Mucosa of gallbladder (tissue), 1 donor: ENCODE measurements at places on chromosomes 13 and 19. TPM values are rescaled to one million over a fixed set of nuclear protein-coding genes. Genes with fewer than 3 reads are reported as not detected.

Gene CEACAM3
- 0.78 TPM for total RNA-seq

Gene CYP2A7
- total RNA-seq = 0.72 TPM

Gene SHANK1
- total RNA-seq = 1.1 TPM

- peak; percentile 82 for DNase-seq
These were observed 441 bp upstream of the ZNF559 start for GRCh38 chr19:9323557-9323918.

- DNase-seq = no peak
These were observed 189.5 kb upstream of the SLC10A2 start for GRCh38 chr13:103255587-103256301.

Gene CRB3
- 75.9 TPM for total RNA-seq

Gene GGN
- 1.8 TPM for total RNA-seq

GRCh38 chr19:13748169-13748828 is 16.0 kb upstream of the MRI1 start:
- DNase-seq = no peak

DNA sequence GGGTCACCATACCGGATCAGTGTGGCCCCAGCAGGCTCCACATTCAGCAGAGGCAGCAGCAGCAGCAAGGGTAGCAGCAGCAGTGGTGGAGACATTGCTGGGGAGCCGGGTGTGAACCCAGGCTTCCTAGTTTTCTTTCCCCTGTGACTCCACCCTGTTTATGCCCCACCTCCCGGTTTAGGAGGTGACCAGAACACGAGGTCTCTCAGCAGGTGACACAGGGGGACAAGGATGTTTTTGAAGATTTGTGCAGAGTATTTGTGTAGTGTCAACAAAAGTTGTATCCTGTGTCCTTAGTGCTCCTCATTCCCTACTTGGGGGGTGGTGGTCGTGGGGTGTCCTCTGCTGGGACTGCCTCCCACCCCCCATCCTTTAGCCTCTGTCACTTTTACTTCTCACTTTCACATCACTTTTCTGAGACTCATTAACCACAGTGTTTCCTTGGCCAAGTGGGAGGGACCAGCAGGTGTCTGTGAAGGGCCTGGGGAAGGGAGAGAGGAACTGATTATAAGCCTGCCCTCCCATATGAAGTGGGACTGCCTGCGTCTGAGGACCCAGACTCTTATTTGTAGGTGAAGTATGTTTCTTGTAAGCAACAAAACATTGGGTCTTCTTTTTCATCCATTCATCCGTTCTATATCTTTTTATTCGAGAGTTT is 15.6 kb upstream of the KCNC3 start:
- no peak for DNase-seq

- DNase-seq = peak; percentile 62
These were observed 175.4 kb upstream of the RFC3 start for GRCh38 chr13:33642374-33643065.

DNA sequence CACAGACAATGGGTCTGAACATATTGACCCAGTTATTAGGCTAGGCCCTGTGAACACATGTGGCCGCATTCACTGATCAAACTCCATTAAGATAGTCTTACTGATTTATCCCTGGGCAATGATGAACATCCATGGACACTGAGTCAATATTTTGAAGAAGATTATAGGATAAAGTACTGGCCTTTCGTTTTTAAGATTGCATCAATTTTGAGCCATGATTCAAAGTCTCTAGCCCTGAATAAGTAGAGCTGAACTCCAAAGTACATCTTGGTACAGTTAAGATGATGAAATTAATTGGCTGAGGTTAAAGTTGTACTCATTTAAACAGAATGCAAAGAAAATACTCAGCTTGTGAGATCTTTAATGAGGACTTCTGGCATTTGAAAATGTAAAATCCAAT is 1581.9 kb downstream of the EFNB2 start:
- no peak for DNase-seq

DNA sequence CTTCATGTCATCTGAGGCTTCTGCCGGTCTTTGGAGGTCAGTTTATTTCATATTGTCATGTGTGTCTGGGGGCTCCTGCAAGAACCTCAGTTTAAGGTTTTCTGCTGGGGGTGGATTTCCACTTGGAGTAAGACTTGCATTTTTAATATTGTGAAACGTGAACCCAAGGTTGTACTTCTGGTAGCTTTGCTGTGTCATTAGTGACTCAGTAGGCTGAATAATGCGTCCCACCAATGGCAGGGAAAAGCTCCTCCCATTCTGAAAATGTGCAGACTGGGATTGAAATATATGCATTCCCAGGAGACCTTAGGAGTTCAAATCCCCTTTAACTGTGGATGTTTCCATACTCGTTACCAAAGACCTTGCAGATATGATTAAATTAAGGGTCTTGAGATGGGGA is 46.2 kb downstream of the ING1 start:
- DNase-seq = no peak

Gene GARIN5A
- 5.0 TPM for total RNA-seq

DNA sequence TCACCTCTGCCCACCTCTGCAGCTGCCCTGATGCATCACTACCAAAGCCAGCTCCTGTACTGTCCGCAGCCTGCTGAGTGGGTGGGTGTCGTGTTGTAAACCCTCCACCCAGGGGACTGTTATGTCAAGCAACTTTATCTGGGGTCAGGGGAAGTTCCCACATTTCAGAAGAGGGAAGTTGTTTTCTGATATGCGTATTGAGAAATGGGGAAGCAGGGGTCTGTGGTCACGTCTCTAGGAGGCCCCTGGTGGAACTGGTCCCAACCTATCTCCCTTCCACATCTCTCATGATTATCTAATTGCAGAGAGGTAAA is 31.2 kb downstream of the CLEC17A start:
- no peak for DNase-seq

GRCh38 chr13:42047561-42048341 is 697 bp upstream of the DGKH start:
- peak; percentile 51 for DNase-seq

- no peak for DNase-seq
These were observed 41.2 kb upstream of the UBAC2 start for GRCh38 chr13:99159331-99160061.

- no peak for DNase-seq
These were observed 52.2 kb downstream of the IRS2 start for GRCh38 chr13:109734002-109734785.

- no peak for DNase-seq
These were observed 172.2 kb downstream of the COL4A1 start for GRCh38 chr13:110134801-110135200.
